ENCODE measurements at places on chromosomes 7 and 10.
A peak's percentile ranks its signal among the peaks of the same experiment; 100 is the strongest.

GRCh38 chr10:42491001-42491592, 147.3 kb downstream of the ZNF33B start:
- DNase-seq: no peak

- DNase-seq: no peak
Measured at GRCh38 chr10:12051241-12051640, 8.6 kb upstream of the UPF2 start.

DNA sequence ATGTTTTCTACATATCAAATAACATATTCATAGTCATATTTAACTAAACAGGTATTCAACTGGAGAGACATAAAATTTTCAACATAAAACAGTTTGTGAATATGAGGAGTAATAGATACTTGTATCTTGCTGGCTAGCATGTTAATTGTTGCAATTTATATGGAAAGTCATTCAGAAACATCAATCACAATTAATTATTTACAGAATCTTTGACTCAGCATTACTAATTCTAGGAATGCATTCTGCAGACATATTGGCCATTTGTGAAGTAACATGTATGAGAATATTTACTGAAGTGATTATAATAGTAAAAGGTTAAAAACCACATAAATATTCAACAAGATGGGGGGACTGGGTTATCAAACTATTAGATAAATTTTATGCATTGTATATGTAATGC, 203.7 kb downstream of the TSPAN12 start:
- DNase-seq: no peak

DNA sequence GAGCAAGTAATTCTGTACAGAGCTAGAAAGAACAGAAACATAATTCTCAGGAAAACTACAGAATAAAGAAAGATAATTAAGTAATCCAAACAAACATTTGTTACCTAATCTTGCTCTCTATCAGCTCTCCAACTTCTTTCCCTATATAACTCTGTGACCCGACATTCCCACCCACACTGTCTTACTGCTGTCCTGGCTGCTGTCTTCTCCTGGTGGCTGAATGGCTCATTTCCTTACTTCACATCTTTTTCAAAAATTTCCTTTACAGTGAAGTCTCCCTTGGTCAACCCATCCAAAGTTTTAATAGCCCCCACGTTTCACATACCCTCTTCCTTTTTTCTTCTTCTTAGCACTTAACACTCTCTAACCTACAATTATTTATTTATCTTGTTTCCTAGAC, 64.0 kb downstream of the HYCC1 start:
- DNase-seq: no peak

DNA sequence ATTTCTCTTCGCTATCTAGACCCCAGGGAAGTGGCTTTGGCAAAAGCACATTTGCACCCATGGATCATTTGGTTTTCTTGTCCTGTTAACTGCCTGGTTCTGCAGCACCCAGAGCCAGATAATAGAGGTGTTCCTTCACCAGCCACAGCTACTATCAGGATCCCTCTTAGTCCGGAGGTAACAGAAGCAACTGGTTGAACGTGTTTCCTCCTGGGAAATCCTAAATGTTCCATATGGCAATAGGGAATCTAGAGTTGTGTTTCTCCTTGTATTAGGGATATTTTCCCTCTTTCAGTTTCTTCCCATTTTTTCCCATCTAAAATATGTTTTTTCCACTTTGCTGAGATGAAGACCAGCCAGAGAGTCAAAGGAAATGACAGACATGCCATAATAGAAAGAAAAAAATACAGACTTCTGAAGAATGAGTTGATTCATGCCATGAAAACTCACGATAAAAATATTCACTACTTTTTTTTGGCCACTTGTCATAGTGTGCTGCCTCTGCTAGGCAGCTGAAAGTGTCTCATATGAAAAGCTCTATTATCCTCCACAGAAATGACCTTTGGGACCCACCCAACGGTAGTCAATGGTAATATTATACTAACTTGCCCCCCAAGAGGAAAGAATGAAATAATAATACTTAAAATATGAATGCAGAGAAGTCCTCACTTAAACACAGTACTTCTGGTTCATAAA, 472.8 kb downstream of the KCNMA1 start:
- no peak for DNase-seq

DNA sequence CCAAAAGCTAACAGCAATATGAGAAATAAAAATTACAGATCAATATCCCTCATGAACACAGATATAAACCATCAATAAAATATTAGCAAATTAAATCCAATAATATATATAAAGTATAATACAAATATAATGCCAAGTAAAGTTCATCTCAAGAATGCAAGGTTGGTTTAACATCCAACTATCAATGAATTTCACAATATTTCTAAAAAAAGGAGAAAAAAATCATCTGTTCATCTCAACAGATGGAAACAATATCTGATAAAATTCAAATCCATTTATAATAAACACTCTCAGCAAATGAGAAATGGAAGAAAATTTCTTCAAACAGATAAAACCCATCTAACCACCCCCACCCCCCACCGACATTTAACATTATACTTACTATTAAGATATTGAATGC, 86.9 kb downstream of the SIRT1 start:
- no peak for DNase-seq

DNA sequence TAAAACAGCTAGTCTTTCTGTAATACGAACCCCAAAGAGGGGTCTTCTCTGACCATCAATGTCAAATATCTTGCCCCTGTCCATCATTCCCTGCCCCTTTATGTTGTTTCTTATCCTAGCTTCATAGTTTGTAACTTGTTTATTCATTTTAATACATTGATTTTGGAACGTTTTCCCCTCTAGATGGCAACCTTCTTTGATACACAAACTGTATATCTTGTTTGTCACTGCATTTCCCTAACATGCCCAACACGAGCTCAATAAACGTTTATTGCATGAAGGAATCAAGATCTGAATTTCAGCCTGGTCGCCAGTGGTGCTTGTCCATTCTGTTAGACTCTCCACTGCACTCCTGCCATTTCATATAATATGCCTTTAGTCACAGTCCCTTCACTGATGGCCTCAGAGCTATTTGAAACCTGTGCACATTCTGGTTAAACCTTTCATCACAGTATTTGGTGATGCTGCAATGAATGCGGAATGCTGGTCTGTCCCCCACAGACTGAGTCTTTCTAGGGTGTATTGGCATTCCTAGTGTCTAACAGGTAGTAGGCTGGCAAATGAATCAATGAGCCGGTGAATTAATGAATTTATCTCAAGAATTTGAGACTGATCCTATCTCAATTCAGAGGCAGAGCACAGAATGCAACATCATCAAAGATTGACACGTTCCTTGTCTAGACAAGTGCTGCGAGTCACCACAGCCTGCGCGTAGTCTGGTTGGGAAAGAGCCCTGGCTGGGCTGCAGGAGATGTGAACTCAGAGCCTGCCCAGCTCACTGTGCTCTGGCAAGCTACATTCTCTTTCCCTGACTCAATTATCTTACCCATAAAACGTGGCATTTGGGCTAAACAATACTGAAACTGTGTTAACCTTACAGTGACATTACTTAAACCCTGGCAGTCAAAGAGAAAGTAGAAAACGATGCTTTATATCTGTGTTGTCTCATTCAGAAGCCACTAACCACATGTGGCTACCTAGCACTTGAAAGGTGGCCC, 55.2 kb upstream of the FRMD4A start:
- peak; percentile 34 for DNase-seq

GRCh38 chr10:127945341-127945758, 38.4 kb downstream of the PTPRE start:
- no peak for DNase-seq

GRCh38 chr10:32266979-32267378, 80.0 kb downstream of the EPC1 start:
- no peak for DNase-seq

- DNase-seq: no peak
Measured at GRCh38 chr10:74575191-74575720, 251.1 kb upstream of the KAT6B start.

DNA sequence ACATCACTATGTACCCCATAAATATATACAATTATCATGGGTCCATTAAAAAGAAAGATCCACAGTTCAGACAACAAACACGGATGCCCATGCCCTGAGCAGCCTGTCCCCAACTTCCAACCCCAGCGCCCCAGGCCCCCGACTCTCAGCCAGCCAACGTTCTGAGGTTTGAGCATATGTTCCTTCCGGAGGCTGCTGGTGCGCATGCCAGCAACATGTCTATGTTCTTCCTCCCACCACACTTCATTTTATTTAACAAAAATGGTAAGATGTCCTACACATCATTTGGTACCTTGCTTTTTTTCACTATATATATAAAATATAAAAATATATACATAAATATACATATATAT, 250.9 kb downstream of the MAD1L1 start:
- no peak for DNase-seq

DNA sequence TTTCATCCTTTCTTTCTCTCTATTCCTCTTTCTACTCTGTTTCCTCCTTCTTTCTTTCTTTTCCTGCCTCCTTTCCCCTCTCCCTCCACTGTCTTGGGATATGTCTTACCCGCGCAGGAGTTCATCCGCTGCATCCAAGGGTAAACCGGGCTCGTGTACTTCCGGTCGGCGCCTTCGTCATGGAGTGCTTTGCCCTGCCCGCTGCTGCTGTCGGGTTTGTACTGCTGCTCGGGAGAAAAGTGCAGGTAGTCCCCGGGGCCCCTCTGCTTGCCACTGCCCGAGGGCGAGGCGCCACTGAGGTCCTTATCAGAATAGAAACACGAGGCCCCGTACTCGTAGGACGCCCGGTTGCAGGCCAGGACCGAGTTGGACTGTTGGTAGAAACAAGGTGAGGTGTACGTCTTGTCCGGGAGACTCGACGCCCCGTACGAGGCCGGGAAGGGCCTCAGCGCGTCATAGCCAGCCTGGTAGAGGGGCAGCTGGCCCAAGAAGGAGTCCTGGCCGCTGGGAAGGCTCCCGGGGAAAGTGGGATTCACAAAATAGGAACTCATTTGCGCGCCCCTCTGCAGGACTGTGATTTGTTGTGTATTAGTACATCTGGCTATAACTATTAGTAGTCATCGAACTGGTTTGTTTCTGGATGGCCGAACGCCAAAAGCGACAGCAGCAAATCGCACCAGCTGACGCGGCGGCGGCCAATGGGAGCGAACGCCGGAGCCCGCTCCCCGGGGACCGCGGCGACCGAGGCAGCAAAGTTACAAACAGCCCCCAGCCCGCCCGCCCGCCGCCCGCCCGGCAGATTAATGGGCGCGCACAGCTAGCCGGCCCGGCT, at the start of gene HOXA6:
Gene HOXA6, minus strand, starts transcription at position 576 of the 832 bp plus-strand sequence. Its CDS starts 25 bp downstream, at position 551.
- no peak for DNase-seq

GRCh38 chr10:113175176-113175575, 225.1 kb downstream of the TCF7L2 start:
- no peak for DNase-seq

GRCh38 chr7:47385536-47386125, 196.3 kb downstream of the TNS3 start:
- no peak for DNase-seq

DNA sequence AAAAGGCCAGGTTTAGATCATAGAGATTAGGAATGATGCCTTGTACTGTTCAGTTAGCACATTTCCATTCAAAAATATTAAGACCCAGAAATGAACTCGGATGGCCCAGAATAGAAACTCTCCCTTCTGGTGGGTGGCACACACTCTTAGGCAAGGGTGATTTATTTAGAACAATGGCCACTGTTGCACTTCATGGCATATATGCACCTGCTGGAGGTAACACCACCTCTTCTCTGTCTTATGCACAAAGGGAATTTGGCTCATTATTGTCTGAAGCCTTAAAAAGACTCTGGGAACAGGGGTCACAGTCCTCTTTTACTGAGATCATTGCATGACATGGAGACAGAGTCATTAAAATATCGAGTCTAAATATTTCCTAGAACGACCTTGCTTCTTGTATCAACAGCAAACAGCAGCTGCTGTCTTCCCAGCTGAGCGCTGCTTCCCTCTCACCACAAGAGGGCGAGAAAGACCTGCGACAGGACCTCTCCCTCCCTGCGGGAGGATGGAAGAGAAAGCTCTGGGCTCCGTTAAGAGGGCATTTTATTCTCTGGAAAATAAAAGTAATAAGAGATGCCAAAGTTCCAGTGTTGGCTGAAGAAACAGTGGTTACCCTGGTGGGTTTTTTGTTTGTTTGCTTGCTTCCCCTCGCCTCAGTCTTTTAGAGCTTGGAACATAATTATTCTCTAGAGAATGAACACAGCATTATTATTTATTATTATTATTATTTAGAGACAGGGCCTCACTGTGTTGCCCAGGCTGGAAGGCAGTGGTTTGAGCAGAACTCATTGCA, 13.5 kb upstream of the BAMBI start:
- peak; percentile 65 for DNase-seq

GRCh38 chr10:15856328-15857015, 3.8 kb downstream of the MINDY3 start:
- DNase-seq: no peak

DNA sequence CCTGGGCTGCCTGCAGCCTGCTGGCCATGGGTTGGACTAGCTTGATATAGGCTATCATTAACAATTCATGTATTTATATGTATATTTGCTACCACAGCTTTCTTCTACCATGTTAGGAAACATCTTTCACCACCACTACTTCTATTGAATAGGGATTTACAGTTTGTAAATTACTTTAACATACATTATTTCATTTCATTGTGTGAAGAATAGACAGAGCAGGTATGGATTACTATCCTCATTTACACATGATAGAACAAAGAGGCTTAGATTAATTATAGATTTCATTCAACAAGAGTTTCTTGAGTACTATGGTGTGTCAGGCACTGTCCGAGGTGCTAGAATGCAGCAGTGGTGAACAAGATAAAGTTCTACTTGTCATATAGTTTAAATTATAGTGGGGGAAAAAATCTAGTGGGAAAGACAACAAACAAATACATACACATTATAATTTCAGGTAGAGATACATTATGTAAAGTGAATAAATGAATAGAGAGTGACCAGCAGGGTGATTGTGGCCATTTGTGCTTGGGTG, 20.6 kb downstream of the VTI1A start:
- DNase-seq: no peak

- DNase-seq: no peak
Measured at GRCh38 chr7:133313575-133313974, 60.7 kb downstream of the EXOC4 start.

- no peak for DNase-seq
Measured at GRCh38 chr7:129721068-129721467, 109.5 kb downstream of the NRF1 start.

DNA sequence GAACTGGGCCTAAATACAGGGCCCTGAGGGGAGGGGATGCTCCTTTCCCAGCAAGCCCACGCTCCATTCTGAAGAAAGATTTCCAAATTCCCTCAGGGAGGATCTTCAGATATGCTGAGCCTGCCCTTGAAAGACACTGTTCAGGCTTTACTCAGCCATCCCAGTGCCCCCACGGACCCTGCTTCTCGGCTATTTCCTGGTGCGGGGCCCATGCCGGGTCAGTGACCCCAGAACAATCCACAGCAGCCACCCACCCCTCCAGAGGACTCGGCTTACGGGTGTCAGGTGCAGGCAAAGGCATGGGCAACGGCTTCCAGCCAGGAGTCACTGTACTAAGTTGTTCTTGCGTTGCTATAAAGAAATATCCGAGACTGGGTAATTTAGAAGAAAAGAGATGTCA, 137.1 kb downstream of the OAT start:
- DNase-seq: no peak

DNA sequence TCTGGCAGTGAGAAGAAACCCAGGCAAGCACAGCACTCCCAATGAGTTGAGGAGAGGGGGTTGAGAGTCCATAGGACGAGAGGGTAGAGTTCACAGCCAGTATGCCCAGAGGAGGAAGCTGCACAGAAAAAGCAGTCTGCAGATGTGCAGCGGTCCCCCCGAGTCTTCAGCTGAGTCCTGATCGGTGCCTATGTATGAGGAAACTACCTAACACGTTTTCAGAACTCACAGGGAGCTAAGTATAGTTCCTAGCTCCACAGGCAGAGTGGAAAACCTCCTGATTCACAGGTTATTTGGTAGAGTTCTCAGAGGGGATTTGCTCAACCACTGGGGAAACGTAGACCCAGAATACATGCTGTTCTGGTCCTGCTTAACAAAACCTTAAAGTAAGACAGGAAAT, 271.3 kb upstream of the CNTNAP2 start:
- DNase-seq: no peak

Data from activated CD4-positive, alpha-beta T cell treated with anti-CD3 and anti-CD28 coated beads, Interleukin-2, amount 50 U/mL, for 4 hours (primary cell).